ENCODE measurements at places on chromosomes 2 and 18.

- no peak for DNase-seq
These were observed 3.5 kb downstream of the CNNM4 start for GRCh38 chr2:96764253-96764637.

GRCh38 chr2:138515092-138515491 lies 13.5 kb downstream of the SPOPL start:
- DNase-seq = no peak

DNA sequence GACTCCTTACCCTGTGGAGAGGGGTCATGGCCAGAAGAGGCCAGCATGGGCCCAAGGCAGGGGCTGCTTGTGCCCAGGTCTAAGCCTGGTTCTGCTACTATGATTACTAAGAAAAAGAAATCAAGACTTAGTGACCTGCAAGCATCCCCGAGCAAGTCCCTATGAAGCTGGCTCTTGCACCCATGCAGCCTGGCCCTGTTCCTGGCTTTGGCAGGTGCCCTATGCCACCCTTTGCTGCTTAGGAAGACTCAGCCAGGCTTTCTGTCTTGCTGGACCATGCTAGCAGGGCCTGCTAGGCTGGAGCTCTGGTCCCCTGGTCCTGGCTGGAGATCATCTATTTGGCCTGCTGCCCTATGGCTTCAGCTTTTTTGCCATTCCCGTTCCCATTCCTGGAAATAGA lies 309.4 kb upstream of the EPAS1 start:
- DNase-seq = no peak

DNA sequence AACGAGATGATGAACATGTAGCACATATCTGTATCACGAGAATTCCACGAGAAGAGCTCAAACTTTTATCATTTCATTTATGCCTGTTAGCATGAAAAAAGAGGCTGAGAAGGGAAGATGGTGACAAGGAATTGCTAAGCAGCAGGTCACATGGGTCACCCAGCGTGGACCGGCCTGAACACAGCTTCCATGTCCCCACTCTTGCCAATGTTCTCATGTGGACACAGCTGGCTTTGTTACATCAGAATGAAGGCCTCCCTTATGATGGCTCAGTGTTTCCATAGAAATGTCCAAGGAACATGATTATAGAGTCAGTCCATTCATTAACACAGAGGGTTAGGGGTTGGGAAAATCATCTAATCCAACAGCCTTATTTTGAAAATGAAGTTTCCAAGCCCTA lies 215.4 kb downstream of the CMPK2 start:
- DNase-seq = no peak

DNA sequence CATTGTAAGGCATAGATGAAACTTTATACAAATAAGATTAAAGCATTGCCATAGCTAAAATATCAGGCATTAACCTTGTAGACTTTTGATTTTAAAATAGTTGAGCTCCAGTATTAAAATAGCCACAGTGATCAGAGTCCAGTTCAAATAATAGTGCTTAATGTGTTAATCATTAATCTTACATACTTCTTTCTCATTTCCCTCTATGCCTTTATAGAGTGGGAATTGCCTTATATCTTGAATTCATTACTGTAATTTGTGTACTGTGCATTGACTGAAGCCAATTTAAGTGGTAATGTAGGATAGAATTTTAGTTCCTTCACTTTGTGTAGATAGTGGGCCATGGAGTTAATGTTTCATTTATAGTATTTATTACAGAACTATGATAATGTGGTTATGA lies 549.2 kb upstream of the VWC2L start:
- no peak for DNase-seq

- no peak for DNase-seq
These were observed 133.8 kb upstream of the ACVR2A start for GRCh38 chr2:147711031-147711430.

DNA sequence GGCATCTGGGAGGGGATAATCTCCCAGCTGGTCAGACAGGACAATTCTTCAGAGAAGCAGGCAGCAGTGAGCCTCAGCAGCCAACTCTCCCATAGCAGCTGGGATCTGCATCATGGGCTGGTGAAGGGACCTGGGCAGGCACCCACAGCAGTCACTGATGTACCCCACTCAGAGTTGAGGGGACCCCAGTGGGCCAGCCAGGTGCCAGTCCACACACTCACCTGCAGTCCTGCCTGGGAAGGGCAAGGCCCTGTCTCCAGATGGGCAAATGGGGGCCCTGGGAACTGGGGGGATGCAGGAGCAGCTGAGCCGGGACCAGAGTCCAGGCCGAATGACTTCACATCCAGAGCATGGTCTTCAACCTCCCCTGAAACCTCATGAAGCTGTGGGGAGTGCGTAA lies 170.4 kb downstream of the ZFP36L2 start:
- no peak for DNase-seq

DNA sequence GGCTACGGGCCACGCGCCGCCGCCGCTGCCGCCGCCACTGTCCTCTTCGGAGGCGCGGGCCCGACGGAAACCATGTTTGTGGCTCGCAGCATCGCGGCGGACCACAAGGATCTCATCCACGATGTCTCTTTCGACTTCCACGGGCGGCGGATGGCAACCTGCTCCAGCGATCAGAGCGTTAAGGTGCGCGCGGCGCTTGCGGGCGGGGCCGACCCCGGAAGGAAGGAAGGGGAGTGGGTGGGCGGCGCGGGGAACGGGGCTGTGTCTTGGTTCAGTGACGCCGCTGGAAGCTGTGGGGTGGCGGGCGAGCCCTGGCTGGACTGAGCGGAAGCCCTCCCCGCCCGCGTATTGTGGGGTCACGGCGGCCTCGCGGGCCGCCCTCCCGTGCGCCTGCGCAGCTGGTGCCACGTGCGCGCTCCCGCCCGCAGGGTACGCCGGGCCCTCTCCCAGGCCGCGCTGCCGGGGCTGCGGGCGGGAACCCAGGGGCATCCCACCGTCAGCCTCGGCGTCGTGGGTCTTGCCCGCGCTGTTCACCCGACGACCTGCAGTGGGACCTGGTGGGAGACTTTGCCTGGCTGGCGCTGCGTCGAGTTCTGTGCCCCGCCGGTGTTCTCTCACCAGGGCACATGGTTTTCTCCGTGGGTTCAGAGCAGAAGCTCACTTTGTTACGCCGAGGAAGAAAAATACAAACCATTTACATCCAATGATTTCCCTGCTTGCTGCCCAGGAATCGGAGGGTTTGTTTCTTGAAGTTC lies 416 bp downstream of the SEH1L start:
- DNase-seq = peak; percentile 81

GRCh38 chr18:5152343-5153020 lies 44.6 kb downstream of the AKAIN1 start:
- no peak for DNase-seq

DNA sequence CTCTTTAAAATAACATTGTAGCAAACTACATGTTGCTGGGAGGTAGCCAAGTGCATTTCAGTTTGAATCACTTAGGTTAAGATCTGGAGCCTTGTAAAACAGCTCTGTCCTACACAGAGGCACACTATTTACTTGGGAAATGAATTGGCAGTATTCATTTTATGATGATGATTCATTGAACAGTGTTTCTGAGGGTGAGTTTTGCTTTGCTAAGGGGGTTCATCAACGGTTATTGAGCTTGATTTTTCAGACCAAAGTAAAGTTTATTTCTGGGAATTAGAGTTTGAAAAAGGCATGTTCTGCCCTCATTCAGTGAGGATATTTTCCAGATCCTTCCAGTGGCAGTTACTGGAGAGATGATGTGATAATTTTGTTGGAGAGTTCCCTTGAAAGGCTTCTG lies 55.6 kb downstream of the CCDC85A start:
- no peak for DNase-seq

DNA sequence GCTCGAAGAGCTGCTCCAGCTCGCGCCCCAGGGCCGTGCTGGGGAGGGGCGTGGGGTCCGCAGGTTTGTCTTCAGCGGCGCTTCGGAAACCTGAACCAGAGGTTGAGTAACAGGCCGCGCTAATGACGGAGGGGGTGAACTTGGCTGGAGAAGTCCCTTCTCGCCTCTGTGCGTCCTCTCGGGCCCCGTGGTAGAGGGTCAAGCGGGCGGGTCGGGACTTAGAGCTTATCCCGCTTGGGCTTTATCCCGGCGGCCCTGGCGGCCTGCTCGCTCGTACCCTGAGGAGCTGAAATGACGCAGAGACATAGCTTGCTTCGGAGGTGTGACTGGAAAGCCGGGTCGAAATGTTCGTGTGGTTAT lies 479 bp downstream of the RNMT start:
- DNase-seq = peak; percentile 11

DNA sequence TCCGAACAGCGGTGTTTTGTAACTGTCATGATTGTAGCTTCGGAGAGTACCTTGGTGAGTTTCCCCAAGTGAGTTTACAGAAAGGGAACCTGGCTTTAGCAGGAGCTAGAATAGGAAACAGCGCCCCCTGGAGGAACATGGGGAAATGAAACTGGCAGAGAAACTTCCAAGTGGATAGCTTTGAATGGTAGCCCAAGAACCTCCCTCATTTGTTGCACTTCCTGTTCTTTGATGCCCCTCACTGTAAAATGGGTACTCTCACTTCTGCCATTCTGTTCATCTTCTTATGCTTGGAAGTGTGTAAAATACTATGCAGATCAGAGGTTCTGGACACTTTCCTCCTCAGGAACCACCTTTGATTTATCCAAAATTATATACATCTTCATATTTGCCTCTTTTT lies 36.2 kb downstream of the CHST10 start:
- DNase-seq = peak; percentile 47

GRCh38 chr2:98737848-98738247 lies 6.9 kb upstream of the MGAT4A start:
- DNase-seq = no peak

DNA sequence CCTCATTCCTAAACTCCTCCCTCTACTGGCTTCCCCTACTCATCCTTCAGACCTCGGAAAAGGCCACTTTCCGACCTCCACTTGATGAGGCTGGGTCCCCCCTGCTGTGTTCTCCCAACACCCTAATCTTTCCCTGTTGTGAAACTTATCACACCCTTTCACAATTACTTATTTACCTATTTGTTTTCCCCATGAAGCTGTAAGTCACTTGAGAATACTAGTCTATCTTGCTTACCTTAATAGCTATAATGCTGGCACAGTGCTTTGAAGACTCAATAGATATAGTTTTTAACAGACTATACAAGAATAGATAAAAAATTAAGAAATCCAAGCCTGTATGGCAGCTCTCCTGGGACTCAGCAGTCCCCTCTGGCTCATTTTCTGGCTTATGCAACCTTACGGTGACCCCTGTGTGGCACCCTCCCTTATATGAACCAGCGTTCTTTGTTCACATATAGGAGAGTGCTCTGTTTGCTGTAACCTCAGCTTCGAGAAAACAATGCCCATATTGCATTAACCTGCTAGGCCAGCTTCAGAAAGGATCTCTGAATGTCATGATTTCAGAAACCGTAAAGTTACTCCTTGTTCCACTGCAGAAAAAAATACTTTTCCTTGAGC lies 220.4 kb upstream of the PKDCC start:
- DNase-seq = no peak

- no peak for DNase-seq
These were observed 91.2 kb downstream of the ZNF236 start for GRCh38 chr18:76913583-76913982.

- DNase-seq = no peak
These were observed 343.8 kb downstream of the CYRIA start for GRCh38 chr2:16321872-16322271.

GRCh38 chr2:189276277-189276676 lies 96.7 kb upstream of the COL5A2 start:
- no peak for DNase-seq

Measured in H54 (cell line).